Stomach (tissue), 19 donors: ENCODE measurements at places on chromosomes 6 and 20.

GRCh38 chr6:43668151-43669028 is 19.2 kb downstream of the MRPS18A start:
- peak; percentile 94 for DNase-seq
- H3K27ac ChIP-seq, result peak overlapping the region; percentile 53
- H3K36me3 ChIP-seq, result peaks cover 16% of the 10 kb centered on the region
- H3K4me1 ChIP-seq, result peaks cover 62% of the 10 kb centered on the region
- H3K27me3 ChIP-seq, result no peaks in the 10 kb centered on the region

DNA sequence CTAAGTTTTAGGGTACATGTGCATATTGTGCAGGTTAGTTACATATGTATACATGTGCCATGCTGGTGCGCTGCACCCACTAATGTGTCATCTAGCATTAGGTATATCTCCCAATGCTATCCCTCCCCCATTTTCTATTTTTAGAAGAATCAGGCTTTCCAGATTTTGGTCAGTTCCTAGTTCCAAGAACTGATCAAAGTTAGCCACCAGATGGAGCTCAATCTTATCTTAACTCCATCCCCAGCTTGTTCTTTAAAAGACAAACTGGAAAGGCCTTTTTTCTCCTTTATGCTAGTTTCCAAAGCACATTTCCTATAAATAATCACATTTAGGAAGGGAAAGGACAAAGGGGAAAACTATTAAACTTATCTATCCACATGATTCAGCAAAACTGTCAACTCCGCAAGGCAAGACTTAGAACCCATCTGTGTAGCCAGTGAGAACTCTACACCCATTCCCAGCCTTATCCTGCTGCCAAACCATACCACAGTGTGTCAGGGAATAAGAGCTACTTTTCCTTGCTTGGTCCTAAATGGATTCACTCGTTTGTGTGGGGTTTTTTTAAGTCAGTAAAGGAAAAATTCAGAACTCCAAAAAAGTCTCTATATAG is 22.8 kb upstream of the KHDC1 start:
- H3K4me1 ChIP-seq, result no peaks in the 10 kb centered on the region
- no peaks in the 10 kb centered on the region for H3K36me3 ChIP-seq
- DNase-seq, result no peak

DNA sequence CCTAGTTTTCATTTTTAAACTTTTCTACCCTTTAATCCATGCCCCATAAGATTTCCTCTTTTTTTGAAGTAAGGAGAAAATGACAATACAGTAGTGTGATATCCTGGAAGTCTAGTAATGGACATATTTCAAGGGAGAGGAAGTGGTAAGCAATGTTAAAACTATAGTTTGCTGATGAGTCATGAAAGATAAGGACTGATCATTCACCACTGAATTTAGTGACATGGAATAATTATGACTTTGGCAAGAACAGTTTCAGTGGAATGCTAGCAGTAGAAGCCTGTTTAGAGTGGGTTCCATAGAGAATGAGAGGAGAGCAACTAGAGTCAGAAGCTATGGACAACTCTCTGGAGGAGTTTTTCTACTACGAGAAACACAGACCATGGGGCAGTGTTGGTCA is 24.9 kb upstream of the SLC2A12 start:
- H3K36me3 ChIP-seq, result no peaks in the 10 kb centered on the region
- H3K4me1 ChIP-seq, result no peaks in the 10 kb centered on the region
- H3K4me3 ChIP-seq, result no peak overlapping the region
- no peak overlapping the region for H3K27ac ChIP-seq
- DNase-seq, result no peak

GRCh38 chr6:27081931-27082330 is 165.6 kb upstream of the PRSS16 start:
- H3K36me3 ChIP-seq, result no peaks in the 10 kb centered on the region
- H3K27ac ChIP-seq, result no peak overlapping the region
- H3K4me1 ChIP-seq, result no peaks in the 10 kb centered on the region
- no peak overlapping the region for H3K4me3 ChIP-seq
- H3K27me3 ChIP-seq, result peaks cover 3% of the 10 kb centered on the region

DNA sequence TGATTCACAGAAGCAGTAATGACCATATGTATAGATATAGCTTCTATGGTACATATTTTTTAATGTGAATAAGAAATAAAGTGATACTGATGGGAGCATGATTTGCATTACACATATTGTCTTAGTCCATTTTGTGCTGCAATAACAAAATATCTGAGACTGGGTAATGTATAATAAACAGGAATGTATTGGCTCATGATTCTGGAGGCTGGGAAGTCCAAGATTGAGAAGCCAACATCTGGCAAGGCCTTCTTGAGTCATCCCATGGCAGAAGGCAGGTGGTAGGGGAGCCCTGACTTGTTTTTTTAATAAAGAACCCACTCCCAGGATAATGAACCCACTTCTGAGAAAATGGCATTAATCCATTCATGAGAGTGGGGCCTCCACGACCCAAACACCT is 185.6 kb upstream of the RREB1 start:
- H3K36me3 ChIP-seq, result no peaks in the 10 kb centered on the region
- no peak overlapping the region for H3K4me3 ChIP-seq
- no peak for DNase-seq
- no peaks in the 10 kb centered on the region for H3K4me1 ChIP-seq

DNA sequence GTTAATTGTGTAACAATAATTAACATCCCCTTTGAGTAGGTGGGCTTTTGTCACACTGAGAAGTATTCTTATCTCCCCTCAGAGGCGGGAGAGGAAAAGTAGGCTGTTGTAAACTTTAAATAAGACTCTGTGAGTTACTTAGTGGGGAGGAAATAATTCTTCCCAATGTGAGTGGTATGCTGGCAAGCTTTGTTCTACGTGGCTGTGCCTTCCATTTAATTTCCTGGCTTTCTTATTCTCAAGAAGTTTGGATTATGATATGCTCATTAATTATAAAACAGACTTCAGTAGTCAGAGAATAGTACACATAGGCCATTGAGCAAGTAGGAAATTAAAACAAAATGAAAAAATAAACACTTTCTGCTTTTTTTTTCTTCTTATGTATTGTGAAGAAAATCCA is 19.1 kb downstream of the ADGRB3 start:
- no peaks in the 10 kb centered on the region for H3K36me3 ChIP-seq
- H3K27me3 ChIP-seq, result no peaks in the 10 kb centered on the region
- no peaks in the 10 kb centered on the region for H3K4me1 ChIP-seq
- DNase-seq, result no peak
- no peak overlapping the region for H3K27ac ChIP-seq

DNA sequence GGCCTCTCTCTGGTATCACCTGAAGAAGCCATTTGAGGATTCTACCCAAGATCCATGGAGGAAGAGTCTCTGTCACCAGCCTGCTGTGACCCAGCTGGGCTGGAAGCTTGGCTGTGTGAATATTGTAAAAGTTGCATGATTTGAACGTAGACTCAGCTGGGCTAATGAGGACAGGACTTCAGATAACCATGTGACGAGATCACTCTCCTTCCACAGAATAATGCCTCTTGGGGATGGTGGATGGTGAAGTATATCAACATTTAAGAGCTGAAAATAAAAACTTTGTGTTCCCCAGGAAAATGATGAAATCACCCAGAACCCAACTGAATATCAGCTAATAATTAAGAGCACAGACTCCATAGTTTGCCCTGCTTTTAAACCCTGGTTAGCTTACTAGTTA is 427.9 kb downstream of the CD83 start:
- DNase-seq, result no peak
- H3K4me1 ChIP-seq, result no peaks in the 10 kb centered on the region
- H3K27ac ChIP-seq, result no peak overlapping the region
- no peaks in the 10 kb centered on the region for H3K27me3 ChIP-seq

- H3K4me1 ChIP-seq, result peaks cover 7% of the 10 kb centered on the region
- DNase-seq, result no peak
- no peaks in the 10 kb centered on the region for H3K27me3 ChIP-seq
- no peak overlapping the region for H3K27ac ChIP-seq
- no peak overlapping the region for H3K4me3 ChIP-seq
Measured at GRCh38 chr20:8339349-8339748, 207.3 kb downstream of the PLCB1 start.

GRCh38 chr20:53750827-53751619 is 157.4 kb upstream of the ZNF217 start:
- no peaks in the 10 kb centered on the region for H3K27me3 ChIP-seq
- H3K4me1 ChIP-seq, result peaks cover 21% of the 10 kb centered on the region
- peak overlapping the region; percentile 76 for H3K27ac ChIP-seq
- no peak overlapping the region for H3K4me3 ChIP-seq
- DNase-seq, result peak; percentile 25
- no peaks in the 10 kb centered on the region for H3K36me3 ChIP-seq

DNA sequence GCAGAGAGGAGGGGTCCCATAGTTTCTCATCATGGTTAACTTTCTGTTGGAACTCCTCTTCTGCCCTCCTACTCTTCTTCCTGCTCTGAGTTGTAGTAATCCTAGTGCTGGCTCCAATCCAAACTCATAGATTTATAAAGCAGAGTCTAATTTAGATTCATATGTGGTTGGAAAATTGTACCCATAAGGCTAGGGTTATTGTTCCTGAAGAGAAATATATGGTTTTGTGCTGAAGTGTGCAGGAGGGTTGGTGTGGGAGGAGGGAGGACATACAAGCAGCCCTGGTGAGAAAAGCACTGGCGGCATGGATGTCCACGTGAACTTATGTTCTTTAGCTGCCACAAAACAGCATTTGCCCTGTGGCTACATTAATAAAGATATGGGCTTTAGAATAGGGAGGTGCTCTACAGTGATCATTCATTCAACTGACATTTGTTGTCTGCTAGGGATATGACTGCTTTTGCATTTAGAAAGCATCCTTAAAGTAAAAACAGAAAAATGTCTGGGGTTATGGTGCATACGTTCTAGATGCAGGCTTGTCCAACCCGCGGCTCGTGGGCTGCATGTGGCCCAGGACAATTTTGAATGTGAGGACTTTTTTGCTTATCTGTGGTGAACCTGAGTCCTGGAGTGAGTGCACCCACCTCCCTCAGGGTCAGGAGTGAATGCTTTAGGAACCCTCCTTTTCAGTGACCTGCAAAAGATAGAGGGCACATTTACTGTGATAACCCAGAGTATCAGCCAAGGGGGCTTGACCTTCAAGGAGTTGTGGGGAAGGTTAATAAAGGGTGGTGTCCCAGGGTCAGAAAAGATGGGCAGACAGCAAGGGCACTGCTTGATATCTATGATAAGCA is 4.1 kb downstream of the HLA-A start:
- no peaks in the 10 kb centered on the region for H3K36me3 ChIP-seq
- H3K4me1 ChIP-seq, result peaks cover 29% of the 10 kb centered on the region
- no peak for DNase-seq
- no peak overlapping the region for H3K27ac ChIP-seq

GRCh38 chr6:140660295-140660694 is 1285.8 kb upstream of the CITED2 start:
- no peaks in the 10 kb centered on the region for H3K4me1 ChIP-seq
- no peak for DNase-seq
- H3K27me3 ChIP-seq, result no peaks in the 10 kb centered on the region
- H3K27ac ChIP-seq, result no peak overlapping the region
- H3K4me3 ChIP-seq, result no peak overlapping the region
- H3K36me3 ChIP-seq, result no peaks in the 10 kb centered on the region

GRCh38 chr6:88872962-88873361 is 90.5 kb downstream of the RNGTT start:
- H3K4me3 ChIP-seq, result no peak overlapping the region
- H3K4me1 ChIP-seq, result no peaks in the 10 kb centered on the region
- no peak overlapping the region for H3K27ac ChIP-seq
- no peaks in the 10 kb centered on the region for H3K27me3 ChIP-seq

DNA sequence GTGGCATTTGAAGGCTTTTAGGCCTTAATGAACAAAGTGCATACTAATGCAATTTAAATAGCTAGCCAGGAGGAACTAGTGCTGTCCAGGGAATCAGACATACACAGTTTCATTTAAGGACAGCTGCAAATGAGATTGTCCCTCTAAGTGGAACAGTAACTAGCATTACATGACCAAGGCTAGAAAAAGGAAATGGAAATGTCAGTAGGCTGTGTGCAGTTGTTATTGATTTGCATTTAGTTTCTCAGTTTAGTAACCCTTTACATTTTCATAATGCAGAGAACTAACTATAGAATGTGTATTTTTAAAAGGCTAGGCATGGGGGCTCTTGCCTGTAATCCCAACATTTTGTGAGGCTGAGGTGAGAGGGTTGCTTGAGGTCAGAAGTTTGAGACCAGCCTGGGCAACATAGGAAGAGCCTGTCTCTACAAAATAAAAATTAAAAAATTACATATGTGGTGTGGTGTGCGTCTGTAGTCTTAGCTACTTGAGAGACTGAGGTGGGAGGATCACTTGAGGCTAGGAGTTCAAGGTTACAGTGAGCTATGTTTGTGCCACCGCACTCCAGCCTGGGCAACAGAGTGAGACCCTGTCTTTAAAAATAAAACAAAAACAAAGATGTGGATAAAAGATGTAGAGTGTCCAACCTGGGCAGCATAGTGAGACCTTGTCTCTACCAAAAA is 468.0 kb downstream of the UTRN start:
- H3K27me3 ChIP-seq, result no peaks in the 10 kb centered on the region
- H3K4me3 ChIP-seq, result no peak overlapping the region
- H3K4me1 ChIP-seq, result no peaks in the 10 kb centered on the region
- peaks cover 58% of the 10 kb centered on the region for H3K36me3 ChIP-seq
- H3K27ac ChIP-seq, result no peak overlapping the region
- no peak for DNase-seq

DNA sequence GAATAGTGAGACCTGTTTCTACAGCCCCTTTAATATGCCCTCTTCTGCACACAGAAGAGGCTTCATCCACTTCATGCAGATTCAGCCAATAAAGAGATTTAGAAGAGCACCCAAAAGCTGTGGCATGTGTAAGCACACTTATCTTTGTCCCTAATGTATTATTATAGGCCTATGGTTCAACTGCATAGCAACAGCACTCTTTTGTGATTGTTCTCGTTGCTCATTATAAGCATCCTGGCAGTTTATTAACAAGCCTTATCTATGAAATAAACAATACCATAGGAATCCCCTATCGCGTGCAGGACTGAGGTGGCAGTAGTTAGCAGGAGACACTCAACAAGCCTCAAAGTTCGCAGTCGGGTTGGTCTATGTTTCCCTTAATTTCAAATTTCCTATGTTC is 138.5 kb upstream of the BEND6 start:
- H3K4me3 ChIP-seq, result no peak overlapping the region
- H3K36me3 ChIP-seq, result no peaks in the 10 kb centered on the region
- DNase-seq, result no peak

- DNase-seq, result no peak
- H3K27ac ChIP-seq, result no peak overlapping the region
- H3K4me1 ChIP-seq, result no peaks in the 10 kb centered on the region
- no peak overlapping the region for H3K4me3 ChIP-seq
- no peaks in the 10 kb centered on the region for H3K27me3 ChIP-seq
Measured at GRCh38 chr6:129785047-129785755, 75.2 kb upstream of the ARHGAP18 start.

- peaks cover 46% of the 10 kb centered on the region for H3K4me1 ChIP-seq
- no peaks in the 10 kb centered on the region for H3K36me3 ChIP-seq
- H3K4me3 ChIP-seq, result peak within 1 kb of the TSS; percentile 66
- peak; percentile 81 for DNase-seq
- peaks cover 66% of the 10 kb centered on the region for H3K27me3 ChIP-seq
- H3K27ac ChIP-seq, result peak within 1 kb of the TSS; percentile 85
Measured at GRCh38 chr20:23049201-23050075, at the start of gene THBD. Gene THBD, minus strand, starts transcription at chr20:23049672. Its CDS starts 168 bp downstream, at chr20:23049504.

- peaks cover 25% of the 10 kb centered on the region for H3K27me3 ChIP-seq
- H3K27ac ChIP-seq, result no peak overlapping the region
Measured at GRCh38 chr20:39076958-39077357, 114.8 kb downstream of the DHX35 start.

GRCh38 chr20:23520185-23520584 is 29.3 kb downstream of the CST8 start:
- H3K4me1 ChIP-seq, result no peaks in the 10 kb centered on the region
- DNase-seq, result no peak
- no peak overlapping the region for H3K27ac ChIP-seq
